ENCODE measurements at places on chromosomes 3 and 15. TPM values are rescaled to one million over a fixed set of nuclear protein-coding genes. Genes with fewer than 3 reads are reported as not detected.

GRCh38 chr15:77584201-77584600 lies 48.5 kb downstream of the LINGO1 start:
- no peak for DNase-seq

GRCh38 chr3:70531063-70531657 lies 218.7 kb upstream of the MDFIC2 start:
- DNase-seq, result no peak

- DNase-seq, result peak; percentile 83
Observed at GRCh38 chr3:126104028-126104635, 20.2 kb upstream of the SLC41A3 start.

The LOXL1 gene
- total RNA-seq, result 14.0 TPM

The GABRR3 gene
- not detected for total RNA-seq

GRCh38 chr3:123813876-123814275 lies 70.3 kb downstream of the MYLK start:
- DNase-seq, result no peak

DNA sequence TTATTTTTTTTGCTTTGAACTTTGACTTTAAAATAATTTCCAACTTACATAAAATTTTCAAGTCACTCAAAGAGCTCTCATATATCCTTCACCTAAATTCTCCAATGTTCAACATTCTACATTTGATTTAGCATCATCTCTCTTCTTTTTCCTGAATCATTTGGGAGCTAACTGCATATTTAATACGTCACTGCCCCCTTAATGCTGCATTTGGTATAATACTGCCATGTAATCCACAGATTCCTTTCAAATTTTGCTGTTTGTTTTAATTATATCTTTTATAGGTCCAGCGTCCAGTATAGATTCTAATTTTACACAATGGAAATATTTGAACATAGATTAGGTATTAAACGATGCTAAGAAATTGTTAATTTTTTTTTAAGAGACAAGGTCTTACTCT lies 2.3 kb upstream of the EIF2AK4 start:
- no peak for DNase-seq

Data from mesenteric fat pad (tissue), 1 donor.